Astrocyte of the spinal cord (primary cell): ENCODE measurements at places on chromosomes 3 and 15.

DNA sequence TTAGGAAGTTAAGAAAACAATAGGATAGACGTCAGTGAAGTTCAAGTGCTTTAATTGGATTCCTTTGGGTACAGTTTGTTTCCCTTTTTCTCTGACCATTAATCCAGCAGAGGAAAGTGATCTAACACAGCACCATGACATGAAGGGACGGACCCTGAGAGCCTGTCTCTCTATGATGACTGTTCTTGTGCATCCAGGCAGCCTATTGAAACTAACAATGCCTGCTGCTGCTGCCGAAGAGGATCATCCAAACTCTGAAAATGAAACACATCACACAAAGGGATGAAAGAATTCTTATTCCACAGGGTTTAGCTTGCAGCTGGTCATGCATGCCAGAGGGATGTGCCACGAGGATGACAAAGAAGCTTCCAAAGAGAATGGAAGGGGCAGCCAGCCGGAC is 75.5 kb downstream of the ZBTB20 start:
- peak; percentile 57 for DNase-seq

DNA sequence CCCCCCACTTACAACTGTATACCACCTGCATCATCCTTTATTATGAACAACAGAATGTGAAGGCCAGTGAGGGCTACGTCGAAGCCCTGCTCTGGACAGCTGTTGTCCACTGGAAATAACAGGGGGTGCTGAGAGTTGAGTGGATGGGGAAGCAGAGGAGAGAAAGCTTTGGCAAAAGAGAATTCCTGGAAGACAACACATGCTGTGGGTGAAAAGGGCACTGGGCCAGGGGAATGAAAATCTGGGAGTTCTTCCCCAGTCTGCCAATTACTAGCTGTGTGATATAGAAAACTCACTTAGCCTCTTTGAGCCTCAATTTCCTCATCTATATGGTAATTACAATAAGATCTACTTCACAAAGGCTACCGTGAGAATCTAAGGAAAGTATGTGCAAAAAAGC is 40.7 kb downstream of the FSTL1 start:
- DNase-seq, result no peak

GRCh38 chr3:108103886-108104797 is 13.3 kb upstream of the CD47 start:
- DNase-seq, result no peak

DNA sequence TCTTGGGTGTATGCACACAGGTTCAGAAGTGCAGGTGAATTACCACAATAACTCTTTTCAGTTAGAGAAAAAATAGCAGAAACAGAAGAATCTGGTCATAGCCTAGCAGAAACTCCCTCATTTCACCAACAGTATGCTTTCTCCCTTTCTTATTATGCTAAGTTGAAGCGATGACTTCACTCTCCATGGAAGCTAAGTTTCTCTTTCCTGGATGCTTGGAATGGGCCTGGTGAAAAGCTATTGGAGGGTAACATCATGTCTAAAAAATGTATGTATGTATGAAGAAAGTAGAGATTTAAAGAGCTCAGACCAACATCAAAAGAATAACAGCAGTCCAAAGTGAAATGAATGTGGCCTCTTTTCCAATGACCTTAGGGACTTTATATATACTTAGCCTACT is 145.5 kb downstream of the TIGIT start:
- DNase-seq, result peak; percentile 57

- no peak for DNase-seq
Observed at GRCh38 chr3:38649500-38650247, at the start of gene SCN5A. TSS of gene SCN5A (minus strand) at chr3:38649687. CDS start at chr3:38633307, 16,380 bp downstream.

- no peak for DNase-seq
Observed at GRCh38 chr15:88881775-88882174, 13.6 kb downstream of the HAPLN3 start.

DNA sequence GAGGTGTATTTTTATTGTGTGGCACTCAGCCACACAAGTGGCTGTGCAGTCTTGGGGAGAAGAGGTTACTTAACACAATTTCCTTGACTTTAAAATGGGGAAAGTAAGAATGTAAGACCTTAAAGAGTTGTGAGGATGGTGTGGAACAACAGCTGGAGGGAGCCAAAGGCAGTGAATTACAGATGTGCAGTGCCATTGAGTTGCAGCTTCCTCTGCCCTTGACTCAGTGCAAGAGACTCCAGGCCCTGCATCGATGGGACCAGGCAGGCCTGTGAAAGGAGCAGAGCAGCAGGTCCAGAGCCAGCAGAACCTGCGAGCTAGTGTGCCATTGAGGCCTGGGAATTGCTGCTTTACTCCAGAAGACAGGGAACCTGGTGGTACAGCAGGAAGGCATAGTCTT is 27.2 kb downstream of the EEFSEC start:
- no peak for DNase-seq

- peak; percentile 97 for DNase-seq
Observed at GRCh38 chr3:65888980-65889706, 149.6 kb downstream of the MAGI1 start.
